ENCODE measurements at places on chromosomes 5 and 9.

- peak; percentile 98 for DNase-seq
Measured at GRCh38 chr5:9519537-9519936, 26.3 kb downstream of the SEMA5A start.

DNA sequence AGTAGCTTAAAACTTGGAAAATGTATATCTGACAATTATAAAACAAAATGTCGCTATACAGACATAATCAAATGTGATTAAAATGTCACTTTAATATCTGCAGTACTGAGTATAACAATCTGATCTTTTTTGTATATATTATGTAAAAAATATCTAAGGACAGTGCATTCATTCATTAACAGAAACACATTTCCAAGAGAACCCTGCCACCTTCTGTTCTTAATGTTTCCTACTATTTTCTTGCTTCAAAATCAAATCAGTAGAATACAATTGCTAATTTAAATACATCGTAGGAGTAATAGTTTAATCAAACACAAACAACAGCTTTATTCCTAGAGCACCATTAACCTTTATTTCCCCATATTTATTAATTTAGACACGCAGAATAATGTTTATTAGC, 142.6 kb upstream of the ST8SIA4 start:
- peak; percentile 6 for DNase-seq

- peak; percentile 37 for DNase-seq
Measured at GRCh38 chr9:92242260-92243136, 51.0 kb downstream of the IARS1 start.

GRCh38 chr9:70117835-70118319, 74.2 kb downstream of the MAMDC2 start:
- no peak for DNase-seq

- no peak for DNase-seq
Measured at GRCh38 chr9:12814877-12815237, 40.0 kb downstream of the LURAP1L start.

GRCh38 chr9:76232861-76233489, 161.3 kb downstream of the RFK start:
- no peak for DNase-seq

- DNase-seq: no peak
Measured at GRCh38 chr5:141838326-141839014, 39.7 kb downstream of the PCDH1 start.

GRCh38 chr9:87080512-87081264, 133.4 kb upstream of the GAS1 start:
- DNase-seq: no peak

DNA sequence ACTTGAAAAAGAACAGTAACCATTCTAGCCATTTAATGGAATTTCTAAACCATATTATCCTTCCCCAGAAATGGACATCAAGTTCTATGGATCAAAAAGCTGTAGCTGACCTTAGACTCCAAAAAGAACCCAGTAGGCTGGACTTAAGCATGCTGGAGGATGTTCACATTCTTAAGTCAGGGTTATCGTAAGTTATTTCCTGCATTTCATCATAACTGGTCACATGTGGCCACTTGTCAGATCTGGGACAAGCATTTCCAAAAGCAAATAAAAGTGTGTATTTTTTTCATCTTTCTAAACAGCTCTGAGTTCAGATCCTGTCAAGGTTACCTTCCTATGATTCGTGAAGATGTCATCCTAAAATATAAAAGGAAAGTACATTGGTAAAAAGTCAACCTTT, 274.5 kb upstream of the PTGER4 start:
- no peak for DNase-seq

GRCh38 chr5:2525351-2525750, 226.1 kb downstream of the IRX2 start:
- DNase-seq: no peak

GRCh38 chr9:98016137-98016680, 33.1 kb downstream of the ANP32B start:
- no peak for DNase-seq

DNA sequence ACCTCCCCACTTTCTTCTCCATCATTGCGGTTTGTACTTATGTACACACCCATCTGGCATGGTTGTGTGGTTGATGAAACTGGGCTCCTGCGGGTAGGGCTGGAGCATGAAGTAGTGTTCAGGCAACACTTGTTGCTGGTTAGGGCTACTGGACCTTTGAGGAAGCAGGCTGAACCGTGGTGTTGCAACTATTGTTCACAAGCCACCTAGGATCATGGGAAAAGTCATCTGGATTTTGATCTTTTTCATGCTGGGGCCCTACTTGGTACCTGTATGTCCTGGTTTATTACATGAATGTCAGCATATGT, 40.1 kb upstream of the TIFAB start:
- no peak for DNase-seq

- DNase-seq: no peak
Measured at GRCh38 chr9:129864991-129865647, 29.9 kb downstream of the USP20 start.

- no peak for DNase-seq
Measured at GRCh38 chr9:99867536-99867935, 38.9 kb upstream of the STX17 start.

DNA sequence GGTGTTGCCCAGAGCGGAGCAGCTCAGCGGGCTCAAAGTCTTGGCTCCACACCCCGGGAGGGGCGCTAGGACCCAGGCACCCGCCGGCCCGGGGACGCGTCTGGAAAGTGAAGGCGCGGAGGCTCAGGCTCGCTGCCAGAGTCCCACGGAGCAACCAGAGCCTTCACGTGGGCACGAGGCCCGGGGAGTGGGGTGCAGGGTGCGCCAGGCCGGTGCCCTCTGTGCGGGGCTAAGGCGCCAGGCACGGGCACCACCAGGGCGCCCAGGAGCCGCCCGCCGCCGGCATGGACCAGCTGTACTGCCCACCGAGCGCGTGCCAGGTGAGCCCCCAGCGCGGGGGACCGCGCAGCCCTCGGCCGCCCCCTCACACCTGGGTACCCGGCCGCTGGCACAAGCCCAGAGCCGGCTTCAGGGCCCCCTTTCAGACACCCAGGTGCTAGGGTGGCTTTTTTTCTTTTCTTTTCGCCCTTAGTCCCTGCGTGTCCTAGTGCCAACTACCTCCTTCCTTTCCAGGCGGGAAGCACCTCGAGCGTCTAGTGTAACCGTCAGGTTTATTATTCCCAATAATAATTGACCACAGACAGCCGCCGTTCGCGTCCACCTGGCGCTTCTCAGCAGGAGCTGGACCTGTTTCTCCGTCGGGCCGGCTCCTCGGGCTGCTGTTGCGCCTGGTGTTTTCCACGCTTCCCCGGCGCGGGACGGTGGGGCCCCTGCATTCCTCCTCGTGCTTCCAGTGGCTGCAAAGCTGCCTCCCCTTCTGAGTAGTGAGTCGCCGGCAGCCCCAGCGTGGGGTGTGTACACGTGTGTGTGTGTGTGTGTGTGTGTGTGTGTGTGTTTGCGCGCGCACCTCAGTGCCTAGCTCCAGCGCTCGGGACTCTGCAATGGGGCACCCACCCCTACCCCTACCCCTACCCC, 30.1 kb upstream of the PDE8B start:
- DNase-seq: no peak
